Fibroblast of skin of left biceps (primary cell): ENCODE measurements at places on chromosomes 11 and 22.
A peak's percentile ranks its signal among the peaks of the same experiment; 100 is the strongest.

GRCh38 chr11:1467270-1467669, 19.3 kb downstream of the MOB2 start:
- no peak for DNase-seq

GRCh38 chr11:57586711-57587245, 10.7 kb upstream of the SERPING1 start:
- no peak for DNase-seq

- no peak for DNase-seq
Observed at GRCh38 chr22:21984793-21985192, 2.2 kb upstream of the TOP3B start.

DNA sequence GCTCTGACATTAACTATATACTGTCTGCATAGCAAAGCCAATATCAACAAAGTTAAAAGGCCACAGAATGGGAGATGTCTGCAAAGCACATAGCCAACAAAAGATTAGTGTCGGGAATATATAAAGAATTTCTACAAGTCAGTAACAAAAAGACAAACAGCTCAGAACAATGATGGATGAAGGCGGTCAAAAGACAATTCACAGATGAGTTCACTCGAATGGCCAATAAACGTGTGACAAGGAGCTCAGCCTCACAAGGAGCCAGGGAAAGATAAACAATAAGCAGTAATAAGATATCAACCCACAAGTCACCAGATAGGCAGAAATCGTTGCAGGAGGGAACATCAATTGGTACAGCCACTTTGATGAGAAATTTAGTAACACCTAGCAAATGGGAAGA, 106.0 kb upstream of the ISX start:
- no peak for DNase-seq

- DNase-seq: peak; percentile 32
Observed at GRCh38 chr11:118845369-118845768, 38.3 kb upstream of the CXCR5 start.

- DNase-seq: no peak
Observed at GRCh38 chr11:121291896-121292494, 576 bp upstream of the SC5D start.

DNA sequence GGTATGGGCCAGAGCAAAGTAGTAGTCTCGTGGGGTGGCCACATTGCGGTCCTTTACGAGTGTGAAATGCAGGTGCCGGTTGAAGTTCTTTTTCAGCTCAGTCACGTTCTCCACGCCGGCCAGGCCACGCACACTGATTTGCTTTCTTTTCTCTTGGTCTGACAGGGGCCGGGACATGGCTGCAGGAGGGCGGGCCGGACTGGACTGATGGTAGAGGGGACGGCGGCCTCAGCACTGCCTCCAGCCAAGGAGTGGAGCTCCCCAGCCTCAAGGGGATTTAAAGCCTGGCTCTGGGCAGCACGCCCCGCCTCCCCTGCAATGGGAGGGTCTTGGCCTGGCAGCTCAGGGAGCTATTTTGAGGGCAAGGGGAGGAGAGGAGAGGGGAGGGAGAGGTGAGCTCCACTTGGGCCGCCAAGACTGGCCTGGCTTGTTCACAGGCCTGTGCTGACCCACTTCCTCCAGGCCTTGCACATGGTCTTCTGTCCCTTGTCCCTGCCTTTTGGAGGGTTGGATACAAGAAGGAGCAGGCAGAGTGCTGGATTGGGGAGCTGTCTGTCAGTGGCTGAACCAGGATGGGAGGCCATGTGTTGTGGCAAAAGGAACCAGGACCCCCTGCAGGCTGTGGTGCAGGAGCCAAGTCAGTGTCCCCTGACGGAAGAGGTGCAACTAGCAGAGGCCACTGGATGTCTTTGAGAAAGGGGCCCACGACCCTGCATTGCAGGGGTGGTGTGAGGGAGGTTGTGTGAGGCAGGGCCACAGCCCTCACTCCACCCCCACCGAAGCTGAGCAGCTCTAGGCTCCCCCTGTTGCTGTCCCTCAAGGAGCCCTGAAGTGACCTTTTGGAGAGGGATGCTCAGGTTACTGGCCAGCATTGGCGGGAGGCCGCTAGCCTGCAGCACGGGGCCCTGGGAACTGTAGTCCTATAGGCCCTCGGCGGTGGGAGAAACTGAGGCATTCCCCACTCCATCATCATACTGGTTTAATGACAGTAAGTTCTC, at the start of gene PYGM:
PYGM (minus strand) TSS at position 253 of the 998 bp plus-strand sequence; CDS start at position 177, 76 bp downstream.
- no peak for DNase-seq

DNA sequence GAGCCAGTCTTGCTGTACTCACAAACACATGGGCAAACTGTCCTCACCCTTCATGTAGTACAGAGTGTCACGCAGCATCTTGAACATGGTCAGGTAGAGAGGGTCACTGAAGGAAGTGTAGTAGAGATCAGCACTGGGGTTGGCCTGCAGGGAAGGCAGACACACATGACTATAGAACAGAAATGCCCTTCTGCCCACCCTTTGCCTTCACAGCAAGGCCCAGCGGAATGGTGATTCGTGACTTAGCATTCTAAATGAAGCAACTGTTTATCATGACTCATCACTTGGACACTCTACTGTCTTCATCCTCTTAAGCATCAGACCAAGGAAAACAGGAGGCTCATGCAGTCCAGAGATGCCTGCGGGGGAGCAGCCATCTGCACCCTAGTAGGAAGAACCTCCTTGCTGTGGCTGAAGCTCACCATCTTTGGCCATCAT, 33.4 kb downstream of the SERPIND1 start:
- DNase-seq: peak; percentile 78

- no peak for DNase-seq
Observed at GRCh38 chr11:68541116-68541515, 80.6 kb downstream of the PPP6R3 start.

DNA sequence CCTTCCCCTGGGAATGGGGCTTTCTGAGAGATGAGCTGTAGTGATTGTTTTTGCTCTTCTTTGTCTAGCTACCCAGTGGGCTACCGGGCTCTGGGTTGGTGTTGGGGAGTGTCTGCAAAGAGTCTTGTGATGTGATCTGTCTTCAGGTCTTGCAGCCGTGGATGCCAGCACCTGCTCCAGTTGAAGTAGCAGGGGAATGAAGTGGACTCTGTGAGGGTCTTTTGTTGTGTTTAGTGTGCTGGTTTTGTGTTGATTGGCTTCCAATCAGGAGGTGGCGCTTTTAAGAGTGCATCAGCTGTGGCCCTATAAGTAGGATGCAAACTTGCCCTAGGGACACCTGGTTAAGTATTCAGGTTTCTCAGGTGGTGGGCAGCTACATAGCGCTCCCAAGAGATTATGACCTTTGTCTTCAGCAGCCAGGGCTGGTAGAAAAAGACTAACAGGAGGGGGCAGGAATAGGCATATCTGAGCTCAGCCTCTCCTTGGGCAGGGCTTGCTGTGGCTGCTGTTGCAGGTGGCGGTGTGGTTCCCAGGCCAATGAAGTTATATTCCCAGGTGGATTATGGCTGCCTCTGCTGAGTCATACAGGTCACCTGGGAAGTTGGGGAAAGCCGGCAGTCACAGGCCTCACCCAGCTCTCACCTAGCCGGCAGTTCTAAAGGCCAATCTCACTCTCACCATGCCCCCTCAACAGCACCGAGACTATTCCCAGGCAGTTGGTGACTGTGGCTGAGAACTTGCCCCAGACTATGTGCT, 315.7 kb upstream of the C11orf87 start:
- DNase-seq: no peak

DNA sequence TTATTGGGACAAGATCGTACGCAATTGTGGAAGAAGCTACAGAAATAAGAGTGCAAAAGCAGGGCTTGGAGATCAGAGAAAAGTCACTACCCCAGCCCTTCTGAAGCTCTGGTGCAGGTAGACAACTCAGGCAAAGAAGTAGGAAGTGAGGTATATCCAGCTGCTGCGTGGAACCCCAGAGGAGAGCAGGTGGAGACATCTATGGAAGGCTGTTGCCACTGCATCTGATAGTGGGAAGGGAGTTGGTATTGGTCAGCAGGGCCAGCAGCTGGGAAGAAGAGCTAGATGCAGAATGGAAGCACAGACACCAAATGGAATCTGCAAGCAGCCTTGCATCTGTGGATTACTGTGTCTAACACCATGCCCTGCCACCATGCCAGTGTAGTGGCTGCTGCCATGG, 165.1 kb downstream of the WNT11 start:
- DNase-seq: no peak

DNA sequence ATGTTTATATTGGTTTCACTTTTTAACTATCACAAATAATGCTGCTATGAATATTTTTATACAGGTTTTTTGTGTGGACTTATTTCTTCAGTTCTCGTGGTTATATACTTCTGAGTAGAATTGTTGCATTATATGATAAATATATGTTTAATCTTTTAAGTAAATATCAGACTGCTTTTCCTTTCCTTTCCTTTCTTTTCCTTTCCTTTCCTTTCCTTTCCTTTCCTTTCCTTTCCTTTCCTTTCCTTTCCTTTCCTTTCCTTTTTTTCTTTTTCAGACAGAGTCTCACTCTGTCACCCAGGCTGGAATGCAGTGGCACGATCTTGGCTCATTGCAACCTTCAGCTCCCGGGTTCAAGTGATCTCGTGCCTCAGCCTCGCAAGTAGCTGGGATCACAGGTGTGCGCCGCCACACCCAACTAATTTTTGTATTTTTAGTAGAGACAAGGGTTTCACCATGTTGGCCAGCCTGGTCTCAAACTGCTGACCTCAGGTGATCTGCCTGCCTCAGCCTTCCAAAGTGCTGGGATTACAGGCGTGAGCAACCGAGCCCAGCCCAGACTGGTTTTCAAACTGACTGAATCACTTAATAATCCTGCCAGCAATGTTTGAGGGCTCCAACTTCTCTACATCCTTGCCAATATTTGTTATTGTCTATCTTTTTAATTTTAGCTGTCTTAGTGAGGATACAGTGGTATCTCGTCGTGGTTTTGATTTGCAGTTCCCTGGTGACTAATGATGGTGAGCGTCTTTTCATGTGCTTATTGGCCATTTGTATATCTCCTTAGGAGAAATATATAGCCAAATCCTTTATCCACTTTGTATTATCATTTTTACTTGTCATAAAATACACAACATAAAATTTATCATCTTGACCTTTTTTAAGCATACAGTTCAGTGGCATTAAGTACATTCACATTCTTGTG, 21.9 kb downstream of the HTR3B start:
- no peak for DNase-seq

GRCh38 chr11:2838091-2838490, 47.5 kb downstream of the CDKN1C start:
- no peak for DNase-seq

- no peak for DNase-seq
Observed at GRCh38 chr11:2513441-2513840, 68.6 kb downstream of the KCNQ1 start.

GRCh38 chr11:108253176-108253575, 30.3 kb downstream of the ATM start:
- no peak for DNase-seq

DNA sequence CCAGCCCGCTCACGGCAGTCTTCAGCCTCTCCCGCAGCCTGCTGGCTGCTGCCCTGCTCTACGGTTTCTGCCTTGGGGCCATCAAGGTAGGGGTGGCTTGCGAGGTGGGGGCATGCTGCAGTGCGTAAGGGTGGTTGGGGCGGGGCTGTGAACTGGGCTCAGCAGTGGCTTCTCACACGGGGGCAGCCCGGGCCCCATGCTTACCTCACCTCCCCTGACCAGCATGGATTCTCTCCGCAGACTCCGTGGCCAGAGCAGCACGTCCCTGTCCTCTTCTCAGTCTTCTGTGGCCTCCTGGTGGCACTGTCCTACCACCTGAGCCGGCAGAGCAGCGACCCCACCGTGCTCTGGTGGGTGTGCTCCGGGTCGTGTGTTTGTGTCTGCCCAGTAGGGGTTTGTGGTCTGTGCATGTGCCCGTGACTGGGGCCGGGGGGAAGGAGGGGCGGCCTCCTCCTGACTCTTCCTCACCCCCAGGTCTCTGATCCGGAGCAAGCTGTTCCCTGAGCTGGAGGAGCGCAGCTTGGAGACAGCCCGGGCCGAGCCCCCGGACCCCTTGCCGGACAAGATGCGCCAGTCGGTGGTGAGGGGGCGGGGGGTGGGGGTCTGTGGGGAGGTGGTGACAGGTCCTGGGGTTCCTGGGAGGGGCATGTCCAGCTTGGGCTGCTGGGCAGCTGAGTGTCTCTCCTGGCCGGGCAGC, 9.5 kb downstream of the PCNX3 start:
- DNase-seq: no peak

- DNase-seq: no peak
Observed at GRCh38 chr22:18069041-18069440, 8.7 kb upstream of the PEX26 start.

- no peak for DNase-seq
Observed at GRCh38 chr22:38416621-38417251, 38.3 kb downstream of the KCNJ4 start.
